ENCODE measurements at places on chromosomes 2 and 18.

- peak; percentile 62 for DNase-seq
These were observed 750 bp downstream of the STRADB start for GRCh38 chr2:201452058-201452921.

- DNase-seq = no peak
These were observed 274.0 kb downstream of the CAMKMT start for GRCh38 chr2:44635725-44636124.

DNA sequence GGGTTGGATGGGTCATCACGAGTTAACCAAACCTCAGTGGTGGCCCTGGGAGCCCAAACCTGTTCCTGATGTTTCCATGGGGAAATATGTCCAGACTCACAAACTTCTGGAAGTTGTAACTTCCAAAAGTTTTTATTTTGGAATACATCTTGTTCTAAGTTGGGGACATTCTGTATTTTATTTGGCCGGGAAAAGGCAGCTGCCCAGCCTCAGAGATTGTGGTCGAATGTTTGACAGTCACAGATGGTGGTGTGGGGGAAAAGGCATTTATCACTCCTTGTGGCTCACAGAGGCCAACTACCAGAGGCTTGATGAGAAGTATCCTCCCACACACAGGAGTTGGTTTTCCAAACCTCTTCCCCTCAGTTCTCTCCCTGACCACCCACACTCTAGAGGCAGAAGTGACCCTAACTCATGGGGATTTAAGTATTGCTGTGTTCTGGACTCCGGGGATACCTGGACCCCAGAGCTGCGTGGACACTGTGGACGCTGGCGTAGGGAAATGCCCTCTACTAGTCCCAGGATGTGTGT, 124.7 kb upstream of the PPP1CB start:
- DNase-seq = no peak

DNA sequence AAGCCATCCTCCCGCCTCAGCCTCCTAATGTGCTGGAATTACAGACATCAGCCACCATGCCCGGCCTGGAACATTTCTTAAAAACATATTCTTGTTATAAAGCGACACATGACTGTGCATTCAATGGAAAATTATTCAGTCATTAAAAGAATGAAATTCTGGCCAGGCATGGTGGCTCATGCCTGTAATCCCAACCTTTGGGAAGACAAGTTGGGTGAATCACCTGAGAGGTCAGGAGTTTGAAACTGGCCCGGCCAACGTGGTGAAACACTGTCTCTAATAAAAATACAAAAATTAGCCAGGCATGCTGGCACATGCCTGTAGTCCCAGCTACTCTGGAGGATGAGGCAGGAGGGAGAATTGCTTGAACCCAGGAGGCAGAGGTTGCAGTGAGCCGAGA, 21.6 kb upstream of the RPRD1A start:
- no peak for DNase-seq

GRCh38 chr18:24214913-24215312, 76.1 kb downstream of the CABYR start:
- no peak for DNase-seq

- DNase-seq = no peak
These were observed 6.3 kb downstream of the OSR1 start for GRCh38 chr2:19351899-19352697.

GRCh38 chr18:62914871-62915392, 199.6 kb downstream of the PHLPP1 start:
- no peak for DNase-seq

Data from HEK293T (cell line).